ENCODE measurements at places on chromosomes 1 and 21.

DNA sequence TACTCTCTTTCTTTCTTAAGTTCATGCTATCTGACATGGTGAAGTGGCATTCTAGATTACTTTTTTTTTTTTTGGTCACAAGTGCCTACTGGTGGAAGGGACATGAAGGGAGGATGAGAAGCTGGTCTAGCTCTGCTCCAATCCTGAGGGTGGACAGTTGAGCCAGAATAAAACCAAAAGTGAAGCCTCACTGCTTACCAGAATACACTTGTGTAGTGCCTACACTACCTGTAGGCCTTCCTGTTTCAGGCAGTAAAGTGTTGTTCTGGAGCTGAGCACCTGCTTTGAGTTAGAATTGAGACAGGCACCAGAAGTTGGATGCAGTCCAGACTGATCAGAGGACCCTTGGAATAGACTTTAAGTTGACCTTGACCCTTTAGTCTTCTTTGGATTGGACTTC is 40.4 kb upstream of the APOBEC4 start:
- DNase-seq = no peak

GRCh38 chr1:173505391-173505790 is 28.3 kb downstream of the PRDX6 start:
- no peak for DNase-seq

DNA sequence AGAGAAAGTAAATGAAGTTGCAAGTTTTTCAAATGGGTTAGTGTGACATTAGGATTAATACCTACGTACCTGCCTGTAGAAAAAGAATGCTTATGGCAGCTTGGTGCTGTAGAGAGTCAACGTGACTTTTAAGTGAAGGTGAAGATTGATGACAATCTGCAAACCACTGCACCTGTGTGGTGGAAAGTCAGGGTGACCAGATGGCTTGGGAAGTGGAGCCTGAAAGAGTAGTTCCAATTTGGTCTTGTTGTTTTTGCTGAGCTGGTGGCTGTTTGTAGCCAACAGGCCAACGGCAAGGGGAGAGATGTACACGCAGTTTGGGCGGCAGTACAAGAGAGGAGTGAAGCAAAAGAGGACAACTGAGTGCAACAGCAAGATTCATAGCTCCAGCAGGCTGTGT is 78.1 kb upstream of the JAK1 start:
- DNase-seq = no peak

DNA sequence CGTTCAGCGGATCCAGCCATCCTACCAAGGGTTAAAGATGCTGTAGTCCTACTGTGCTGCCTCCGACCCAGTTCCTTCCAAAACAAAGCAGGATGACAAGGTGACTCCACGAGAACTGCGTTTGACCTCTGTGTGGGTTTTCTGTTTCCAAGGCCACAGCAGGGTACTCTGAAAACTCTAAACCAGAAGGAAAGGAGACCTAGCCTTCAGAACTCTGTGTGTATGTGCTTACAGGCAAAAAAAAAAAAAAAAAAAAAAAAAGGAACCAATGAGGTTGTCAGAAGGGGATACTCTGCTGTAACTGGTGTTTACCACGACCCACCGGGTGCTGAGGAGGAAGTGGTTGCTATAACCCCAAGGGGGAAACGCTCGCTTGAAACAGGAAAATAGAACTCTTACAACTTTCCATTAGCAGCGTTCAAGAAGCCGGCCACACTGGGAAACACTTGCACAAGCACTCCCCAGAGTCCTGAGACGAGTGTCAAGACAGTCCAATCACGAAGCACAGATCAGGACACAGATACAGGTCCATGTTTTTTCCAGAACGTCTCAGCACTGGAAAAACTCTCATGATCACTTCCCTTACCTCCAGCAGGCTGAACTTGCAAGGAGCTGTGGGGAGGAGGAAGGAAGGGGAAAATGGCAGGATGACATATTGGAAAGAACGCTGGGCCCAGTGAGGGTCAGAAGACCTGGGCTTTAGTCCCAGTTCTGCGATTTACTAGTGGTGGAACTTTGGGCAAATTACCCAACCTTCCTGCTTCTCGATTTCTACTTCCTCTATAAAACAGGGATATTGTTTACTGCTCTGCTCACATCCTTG is 64.0 kb downstream of the ITPKB start:
- DNase-seq = peak; percentile 54

GRCh38 chr21:34029743-34030528 is 43.4 kb upstream of the MRPS6 start:
- DNase-seq = peak; percentile 53

- no peak for DNase-seq
These were observed 84.9 kb downstream of the CLEC20A start for GRCh38 chr1:178411756-178412399.

- no peak for DNase-seq
These were observed 1048.0 kb downstream of the PLA2G4A start for GRCh38 chr1:187876775-187877174.

DNA sequence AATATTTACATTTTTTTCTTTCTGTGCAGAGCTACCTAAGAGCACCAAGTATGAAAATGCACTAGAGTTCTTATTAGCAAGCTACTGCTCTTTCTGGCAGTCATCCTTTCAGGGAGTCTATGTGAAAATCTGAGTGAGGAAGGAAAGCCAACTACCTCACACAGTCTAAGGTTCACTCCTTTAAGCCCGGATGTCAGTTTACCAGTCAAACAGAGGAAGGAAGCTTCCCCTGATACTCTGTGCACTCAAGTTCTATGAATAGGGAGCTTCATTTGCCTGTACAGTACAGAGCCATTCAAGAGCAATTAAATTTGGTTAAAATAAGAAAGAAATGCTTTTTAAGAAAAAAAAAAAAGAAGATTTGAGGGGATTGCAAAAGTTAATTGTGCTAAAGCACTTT is 6.9 kb downstream of the COL11A1 start:
- no peak for DNase-seq

- DNase-seq = no peak
These were observed 6.3 kb upstream of the FNDC10 start for GRCh38 chr1:1606232-1606631.

DNA sequence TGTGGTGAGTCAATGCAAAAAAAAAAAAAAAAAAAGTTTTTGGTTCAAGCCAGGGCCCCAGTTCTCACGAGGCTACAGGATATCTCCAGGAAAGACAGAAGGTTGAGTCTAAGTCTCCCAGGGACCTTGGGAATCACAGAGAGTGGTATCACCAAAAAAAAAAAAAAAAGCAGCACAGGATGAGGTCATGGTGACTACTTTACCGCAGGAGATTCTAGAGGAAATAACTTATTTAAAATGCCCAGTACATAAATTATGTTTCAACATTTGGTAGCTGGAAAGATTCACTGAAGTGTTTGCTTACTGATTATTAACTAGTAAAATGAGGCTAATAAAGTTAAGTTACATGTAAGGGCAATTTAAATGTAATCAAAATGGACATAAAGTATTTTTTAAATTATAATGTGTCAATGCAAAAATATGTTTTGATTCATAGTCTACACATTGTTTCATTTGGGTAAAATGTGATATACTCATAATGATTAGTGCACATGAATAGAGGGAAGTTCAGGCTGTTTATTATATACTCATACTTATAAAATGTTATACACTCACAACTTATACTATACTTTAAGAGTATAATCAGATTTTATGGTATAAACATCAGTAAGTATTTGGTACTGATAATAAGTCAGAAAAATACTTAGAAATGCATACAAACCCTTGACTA is 84.1 kb downstream of the PLPPR5 start:
- no peak for DNase-seq

- DNase-seq = no peak
These were observed 25.5 kb downstream of the SLC19A1 start for GRCh38 chr21:45516671-45517151.

DNA sequence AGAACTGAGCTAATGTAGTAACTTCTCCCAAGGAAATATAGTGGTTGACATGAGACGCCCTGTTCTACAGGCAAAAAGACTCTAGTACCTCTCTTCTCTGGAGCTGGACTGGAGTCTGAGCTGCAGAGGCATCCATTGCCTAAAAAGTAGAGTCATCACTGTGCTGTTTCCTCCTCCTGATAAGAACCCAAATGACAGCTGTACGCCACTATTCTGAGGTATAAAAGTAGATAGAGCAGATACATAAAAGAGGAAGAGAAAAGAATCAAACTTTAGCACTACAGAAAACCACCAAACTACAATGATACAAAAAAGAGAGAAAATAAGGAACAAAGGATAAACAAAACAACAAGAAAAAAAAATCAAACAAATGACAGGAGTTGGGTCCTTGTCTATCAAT is 1568.8 kb downstream of the PLA2G4A start:
- DNase-seq = no peak

DNA sequence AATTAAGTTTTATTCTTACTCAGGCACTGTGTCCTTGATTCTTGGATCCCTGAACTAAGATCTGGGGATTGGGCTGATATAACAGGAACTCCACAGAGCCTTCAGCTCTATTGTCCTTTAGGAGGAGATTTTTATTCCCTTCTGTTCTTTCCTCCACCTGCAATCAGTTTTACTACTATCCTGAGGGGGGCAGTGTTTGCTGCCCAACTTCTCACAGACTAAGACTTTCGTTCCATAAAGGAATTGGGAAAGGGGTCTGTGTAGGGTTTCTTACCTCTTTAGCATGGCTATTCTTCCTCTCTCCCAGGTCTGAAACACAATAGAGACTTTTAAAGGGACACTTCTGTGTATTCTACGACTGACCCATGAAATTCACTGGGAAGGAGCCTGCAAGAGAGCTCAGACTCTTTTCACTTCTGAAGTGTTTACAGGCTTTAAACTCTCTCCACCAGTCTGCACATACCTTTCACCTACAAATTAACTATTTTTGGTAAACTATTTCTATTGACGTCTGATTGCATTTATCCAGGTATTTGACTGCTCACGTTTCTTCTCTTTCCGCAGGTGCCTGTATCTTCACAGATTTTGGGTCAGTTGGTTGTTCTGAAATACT is 103.3 kb upstream of the DEPDC1 start:
- DNase-seq = no peak

DNA sequence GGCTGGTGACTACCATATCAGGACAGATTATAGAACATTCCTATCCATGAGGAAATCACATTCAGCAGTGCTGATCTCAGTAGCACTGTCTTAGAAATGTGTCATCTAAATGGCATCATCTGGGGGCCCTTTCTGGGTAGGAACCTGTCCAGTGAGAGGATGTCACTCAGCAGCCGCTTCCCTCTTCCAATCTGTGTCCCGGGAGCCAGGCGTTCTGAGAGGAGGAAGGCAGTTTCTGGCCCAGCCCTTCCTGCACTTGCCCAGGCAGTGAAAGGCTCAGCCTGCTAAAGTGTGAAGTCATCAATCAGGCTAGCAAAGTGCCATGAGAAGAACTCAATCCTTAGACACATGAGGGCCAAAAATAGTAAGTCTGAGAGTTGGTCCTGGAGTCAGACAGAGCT is 25.6 kb downstream of the RAB4A start:
- DNase-seq = no peak
